A549 treated with GW870086 at 1 μM for 4 hours (cell line): ENCODE measurements at places on chromosomes 6 and 20. TPM values are rescaled to one million over a fixed set of nuclear protein-coding genes. Genes with fewer than 3 reads are reported as not detected.

The CRISP2 gene
- total RNA-seq: not detected in 5 replicates

The SLC12A5 gene
- 11.7 to 15.2 TPM (median 15.1 TPM) in 5 replicates for total RNA-seq

The POU3F2 gene
- total RNA-seq: not detected in 5 replicates

The PPP1R14C gene
- total RNA-seq: 1.5 to 1.9 TPM (median 1.6 TPM) in 5 replicates

The BMP2 gene
- total RNA-seq: 0.31 to 0.46 TPM (median 0.38 TPM) in 5 replicates

The PTK7 gene
- 3.7 to 5.3 TPM (median 4.4 TPM) in 5 replicates for total RNA-seq
